Frontal cortex (tissue), 4 donors: ENCODE measurements at places on chromosomes 6 and 20.

- no peak for DNase-seq
Observed at GRCh38 chr6:7911345-7911725, 747 bp upstream of the TXNDC5 start.

DNA sequence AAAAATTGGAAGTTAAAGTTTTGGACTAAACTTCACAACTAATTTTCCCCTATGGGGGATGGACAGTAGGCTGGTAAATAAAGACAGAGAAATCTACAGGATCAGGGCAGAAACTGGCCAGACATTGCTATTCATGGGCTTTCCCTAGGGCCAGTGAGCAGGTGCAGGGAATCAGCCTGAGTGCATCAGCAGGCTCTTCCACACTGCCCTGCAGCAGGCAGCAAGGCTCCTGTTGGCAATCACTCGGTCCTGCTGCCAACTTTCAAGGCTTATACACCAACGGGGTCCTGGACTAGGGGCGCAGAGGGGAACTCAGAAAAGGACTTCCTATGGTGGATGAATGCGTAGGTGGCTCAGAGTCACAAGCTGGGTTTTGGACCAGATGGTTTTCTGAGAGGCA is 59.8 kb upstream of the NHSL1 start:
- no peak for DNase-seq

DNA sequence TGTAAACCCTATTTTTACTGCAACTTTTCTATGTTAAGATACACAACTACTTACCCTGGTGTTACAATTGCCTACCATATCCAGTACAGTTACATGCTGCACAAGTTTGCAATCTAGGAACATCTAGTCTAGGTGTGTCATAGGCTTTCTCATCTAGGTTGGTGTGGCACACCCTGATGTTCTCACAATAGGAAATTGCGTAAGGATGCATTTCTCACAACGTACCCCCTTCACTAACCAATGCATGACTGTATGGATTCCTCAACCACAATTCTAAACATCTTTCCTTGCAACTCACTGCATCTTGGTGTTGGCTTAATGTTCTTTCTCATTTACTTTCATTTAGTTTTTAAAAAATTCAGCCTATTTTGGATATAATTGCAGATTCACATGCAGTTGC is 31.6 kb downstream of the GJA10 start:
- no peak for DNase-seq

DNA sequence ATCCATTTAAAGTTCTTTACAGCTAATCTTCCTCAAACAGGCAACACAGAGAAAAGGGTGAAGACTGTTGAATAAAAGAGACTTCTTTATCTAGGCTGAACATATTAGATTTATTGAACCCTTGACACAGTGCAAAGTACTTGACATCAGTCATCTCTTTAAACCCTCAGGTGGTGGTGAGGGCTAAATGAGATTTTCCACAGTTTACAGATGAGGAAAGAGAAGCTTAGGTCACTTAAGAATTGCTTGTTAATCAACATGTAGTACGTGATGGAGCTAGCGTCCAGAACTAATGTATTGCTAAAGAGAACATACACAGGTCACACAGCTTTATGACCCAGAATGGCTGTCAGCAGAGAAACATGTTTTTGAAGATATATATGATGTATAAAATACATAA is 193.4 kb upstream of the LAMP5 start:
- no peak for DNase-seq
